ENCODE measurements at places on chromosomes 6 and 20.

DNA sequence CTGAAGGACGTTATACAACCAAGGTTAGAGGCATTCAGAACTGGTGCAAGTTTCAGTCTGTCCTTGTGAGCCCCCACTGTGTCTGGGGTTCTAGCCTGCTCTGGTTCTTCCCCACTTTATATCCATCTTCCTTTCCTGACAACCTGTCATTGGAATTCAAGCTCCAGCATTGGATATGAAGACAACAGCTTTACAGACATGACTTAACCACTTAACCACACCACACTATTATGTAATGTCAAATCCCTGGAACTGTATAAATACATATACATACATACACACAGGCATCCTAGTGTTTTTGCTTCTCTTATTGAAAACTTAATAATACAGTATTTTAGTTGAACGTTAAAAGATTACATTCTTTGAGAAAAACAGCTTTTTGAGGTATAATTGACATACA is 217.9 kb upstream of the SGK1 start:
- no peak for DNase-seq

DNA sequence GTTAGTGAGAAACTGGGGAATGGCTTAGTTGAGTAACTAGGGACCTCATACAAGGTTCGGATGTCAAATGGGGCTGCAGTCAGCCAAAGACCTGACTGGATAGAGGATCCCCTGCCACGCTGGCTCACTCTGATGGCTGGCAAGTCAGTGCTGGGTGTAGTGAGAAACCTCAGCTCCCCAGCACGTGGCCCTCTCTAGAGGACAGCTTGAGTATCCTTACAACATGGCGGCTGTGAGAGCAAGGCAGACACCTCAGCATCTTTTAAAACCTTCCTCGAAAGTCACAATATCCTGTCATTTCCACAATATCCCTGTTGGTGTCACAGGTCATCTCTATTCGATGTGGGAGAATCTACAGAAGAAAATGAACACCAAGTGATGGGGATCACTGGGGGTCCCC is 26.7 kb upstream of the IPCEF1 start:
- no peak for DNase-seq

DNA sequence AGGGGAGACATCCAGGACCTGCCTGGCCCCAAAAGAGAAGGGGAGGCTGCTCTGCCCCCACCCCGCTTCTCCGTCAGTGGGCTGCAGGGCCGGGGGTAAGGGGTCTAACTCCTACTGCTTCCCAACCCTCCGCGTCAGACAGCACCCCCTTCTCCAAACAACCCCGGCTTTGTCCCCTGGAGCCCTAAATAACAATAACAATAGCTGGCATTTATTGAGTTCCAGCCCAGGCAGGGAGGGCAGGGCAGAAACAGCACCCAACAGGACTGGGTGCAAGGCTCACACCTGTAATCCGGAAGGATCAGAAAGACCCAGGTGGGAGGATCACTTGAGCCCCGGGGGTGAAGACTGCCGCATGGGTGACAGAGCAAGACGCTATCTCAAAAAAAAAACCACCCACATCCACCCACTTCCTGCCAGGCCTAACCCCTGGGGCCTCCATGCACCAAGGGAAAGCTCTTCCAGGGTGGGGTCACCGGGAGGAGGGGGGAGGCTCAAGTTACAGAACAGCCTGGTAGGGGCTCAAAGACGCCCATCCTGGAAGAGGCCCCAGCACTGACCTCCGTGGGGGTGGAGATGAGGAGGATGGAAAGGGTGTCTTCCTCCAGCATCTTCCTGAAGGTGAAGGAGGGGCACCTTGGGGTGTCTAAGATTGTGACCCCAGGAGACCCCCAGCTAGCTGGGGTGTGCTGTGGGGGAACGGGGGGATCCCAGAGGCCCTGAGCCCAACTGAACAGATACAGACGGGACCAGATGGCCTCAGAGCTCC is 1.3 kb upstream of the FNDC11 start:
- DNase-seq = no peak

DNA sequence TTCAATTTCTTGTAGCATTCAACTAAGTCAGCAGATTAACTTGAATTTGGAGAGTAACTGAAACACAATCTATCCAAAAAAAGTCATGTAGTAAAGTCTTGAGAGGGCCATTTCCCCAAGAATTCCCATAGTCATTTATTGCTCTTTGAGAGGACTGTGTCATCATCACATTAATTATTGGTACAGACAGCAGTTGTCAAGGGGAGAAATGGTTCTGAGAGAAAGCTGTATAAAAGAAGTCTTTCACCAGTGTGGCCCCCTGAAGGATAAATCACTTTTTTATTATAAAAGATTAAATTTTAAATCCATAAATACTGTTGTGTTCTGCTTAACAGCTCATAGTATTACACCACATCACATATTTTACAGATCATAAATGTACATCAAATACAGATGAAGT is 111.5 kb downstream of the KHDRBS2 start:
- DNase-seq = no peak

- no peak for DNase-seq
Measured at GRCh38 chr20:47612670-47613069, 111.0 kb downstream of the NCOA3 start.

GRCh38 chr6:31794866-31795615 is 511 bp downstream of the VARS1 start:
- DNase-seq = no peak

DNA sequence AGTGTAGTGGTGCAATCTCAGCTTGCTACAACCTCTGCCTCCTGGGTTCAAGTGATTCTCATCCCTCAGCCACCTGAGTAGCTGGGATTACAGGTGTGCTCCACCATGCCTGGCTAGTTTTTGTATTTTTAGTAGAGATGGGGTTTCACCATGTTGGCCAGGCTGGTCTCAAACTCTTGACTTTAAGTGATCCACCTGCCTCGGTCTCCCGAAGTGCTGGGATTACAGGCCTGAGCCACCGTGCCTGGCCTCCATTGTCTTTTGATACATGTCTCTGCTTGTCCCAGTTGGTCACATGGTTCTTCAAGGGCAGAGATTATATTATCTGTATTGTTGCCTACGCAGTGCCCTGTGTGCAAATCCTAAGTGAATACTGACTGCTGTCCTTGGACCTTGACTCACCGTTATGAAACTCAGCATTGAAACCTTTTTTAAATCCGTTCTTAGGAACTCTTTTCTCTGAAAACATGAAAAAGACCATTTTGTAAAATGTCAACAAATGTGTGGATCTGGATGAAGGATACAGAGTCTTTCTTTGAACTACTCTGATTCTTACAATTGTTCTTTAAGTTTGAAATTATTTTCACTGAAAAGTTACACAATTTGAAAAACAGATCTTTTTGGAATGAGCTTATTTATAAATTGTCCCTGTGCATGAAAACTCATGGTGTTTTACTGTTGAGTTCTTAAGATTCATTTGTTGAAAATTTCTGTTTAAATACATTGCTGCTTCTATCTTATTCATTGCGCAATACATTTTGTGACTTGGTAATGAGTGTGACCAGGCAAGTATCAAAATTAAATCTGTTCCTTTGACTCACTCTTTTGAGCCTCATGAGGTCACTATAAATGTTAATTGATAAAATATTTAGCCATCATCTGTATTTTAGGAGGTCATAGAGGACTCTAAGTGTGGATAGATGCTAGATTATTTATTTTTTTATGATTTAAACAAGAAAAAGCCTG is 293.5 kb downstream of the UTRN start:
- DNase-seq = no peak

- no peak for DNase-seq
Measured at GRCh38 chr20:2509468-2509781, 710 bp upstream of the ZNF343 start.

DNA sequence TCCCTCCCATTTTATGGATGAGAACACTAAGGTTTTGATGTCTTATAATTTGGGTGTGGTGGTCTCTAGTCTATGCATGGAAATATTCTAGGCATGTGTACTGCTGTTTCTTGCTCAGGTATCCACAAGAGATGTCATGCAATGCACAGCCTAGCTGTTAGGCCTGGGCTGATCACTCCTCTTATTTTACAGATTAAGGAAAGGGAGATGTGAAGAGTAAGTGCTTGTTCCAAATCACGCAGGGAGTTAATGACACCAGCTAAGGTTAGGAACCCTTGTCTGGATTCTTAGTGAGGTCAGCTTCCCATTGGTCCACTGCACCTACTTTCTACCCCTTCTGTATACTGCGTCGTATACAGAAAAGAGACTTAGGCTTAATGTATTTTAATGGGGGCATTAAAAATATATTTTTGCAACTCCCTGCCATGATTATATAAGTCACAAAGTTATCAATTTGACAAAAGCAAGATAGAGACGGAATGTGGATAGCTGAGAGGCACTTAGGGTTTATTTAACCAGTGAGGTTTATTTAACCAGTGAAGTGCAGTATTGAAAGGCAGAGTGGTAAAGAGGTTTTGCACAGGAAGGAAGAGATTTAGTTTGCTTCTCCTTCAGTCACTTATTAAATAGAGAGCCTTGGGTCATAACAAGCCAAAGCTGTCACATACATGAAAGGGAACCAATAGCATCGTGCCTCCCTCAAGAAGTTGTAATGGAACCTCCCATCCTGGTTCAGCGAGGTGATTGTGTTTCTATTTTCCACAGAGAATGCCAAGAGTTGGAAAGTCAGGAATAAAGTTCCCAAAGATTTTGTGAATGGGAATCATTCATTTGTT is 95.0 kb upstream of the FAM184A start:
- no peak for DNase-seq

All from NCI-H1694 (cell line).